ENCODE measurements at places on chromosomes 7 and 10.

GRCh38 chr10:47408606-47409005 lies 24.5 kb upstream of the ZNF488 start:
- no peak for DNase-seq

DNA sequence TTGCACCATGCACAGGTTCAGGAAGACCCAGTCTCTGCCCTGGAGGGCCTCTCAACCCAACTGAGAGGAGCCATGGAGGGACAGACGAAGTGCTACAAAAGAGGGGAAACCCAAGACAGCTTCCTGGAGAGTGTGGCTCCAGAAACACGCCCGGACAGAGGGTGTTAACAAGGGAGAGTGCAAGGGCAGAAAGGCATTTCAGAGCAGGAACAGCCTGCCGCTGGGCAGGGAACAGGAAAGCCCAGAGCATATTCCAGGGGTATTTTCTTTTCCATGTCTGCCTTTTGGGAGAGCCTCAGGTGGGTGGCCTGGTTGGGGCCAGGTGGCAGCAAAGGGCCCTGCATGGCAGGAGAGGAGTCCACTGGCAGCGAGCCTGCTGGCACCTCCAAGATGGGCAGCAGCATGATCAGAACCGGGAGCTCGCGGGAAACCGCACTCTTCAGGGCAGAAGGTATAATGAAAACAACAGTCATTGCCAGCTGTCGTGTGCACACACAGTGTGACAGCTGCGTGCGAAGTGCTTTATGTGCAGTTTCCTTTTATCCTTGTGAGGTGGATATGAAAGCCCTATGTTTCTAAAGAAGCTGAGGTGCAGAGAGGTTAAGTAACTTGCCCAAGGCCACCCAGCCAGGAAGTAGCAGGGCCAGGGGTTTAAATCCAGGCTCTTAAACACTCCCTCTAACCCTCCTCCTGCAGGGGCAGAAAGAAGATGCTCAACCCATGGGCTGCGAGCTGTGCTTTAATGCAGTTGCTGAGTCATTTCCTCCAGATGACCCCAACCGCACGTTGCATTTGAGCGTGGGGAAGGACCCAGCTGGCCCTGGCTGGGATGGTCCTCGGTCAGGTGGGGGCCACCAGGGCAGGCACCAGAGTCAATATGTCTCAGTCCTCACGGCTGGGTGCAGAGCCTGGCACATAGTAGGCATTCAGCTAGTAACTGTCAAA lies 128.6 kb downstream of the OAT start:
- peak; percentile 24 for DNase-seq

- no peak for DNase-seq
Observed at GRCh38 chr7:121030308-121030707, 41.8 kb downstream of the CPED1 start.

- DNase-seq: no peak
Observed at GRCh38 chr10:6423004-6423403, 157.1 kb downstream of the PRKCQ start.

- no peak for DNase-seq
Observed at GRCh38 chr7:44470135-44470479, 20.4 kb downstream of the NUDCD3 start.

- DNase-seq: peak; percentile 41
Observed at GRCh38 chr10:36676756-36677430, 448.5 kb upstream of the ANKRD30A start.

DNA sequence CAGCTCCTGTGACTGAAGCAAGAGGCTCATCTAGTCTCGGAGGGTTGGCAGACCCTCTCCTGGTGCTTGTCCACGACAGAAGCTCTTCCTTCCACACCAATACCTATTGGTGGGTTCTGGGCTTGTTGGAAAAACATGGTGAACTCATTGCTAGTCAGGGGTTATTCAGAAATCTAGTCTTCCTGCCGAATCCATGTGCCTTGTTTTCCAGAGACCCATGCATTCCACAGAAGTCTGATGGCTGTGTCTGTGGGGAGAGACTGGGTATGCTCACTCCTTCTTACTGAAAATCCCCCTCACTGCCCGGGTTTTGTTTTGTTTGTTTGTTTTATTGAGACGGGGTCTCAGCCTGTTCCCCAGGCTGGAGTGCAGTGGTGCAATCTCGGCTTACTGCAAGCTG lies 138.3 kb downstream of the DNAJB6 start:
- DNase-seq: no peak

- DNase-seq: no peak
Observed at GRCh38 chr10:73306171-73306708, 52.4 kb downstream of the CFAP70 start.

GRCh38 chr7:27459731-27460053 lies 203.0 kb downstream of the HIBADH start:
- DNase-seq: peak; percentile 64

DNA sequence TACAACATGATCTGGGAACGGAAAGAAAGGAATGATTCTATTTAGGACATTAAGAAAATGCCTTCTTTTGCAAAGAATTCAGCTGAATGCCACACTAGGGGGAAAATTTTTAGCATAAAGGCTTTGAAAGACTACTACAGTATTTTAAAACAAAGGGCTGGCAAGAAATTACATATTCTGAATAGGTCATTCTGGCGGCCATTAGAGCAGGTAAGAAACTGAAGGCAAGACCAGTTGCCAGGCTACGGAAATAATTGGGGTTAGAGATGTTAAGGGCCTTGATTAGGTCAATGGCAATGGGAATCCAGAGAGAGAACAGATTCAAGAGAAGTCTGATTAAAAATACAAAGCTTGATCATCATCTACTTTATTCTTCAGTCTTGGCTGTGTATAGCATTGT lies 3.8 kb upstream of the HECTD2 start:
- DNase-seq: no peak

DNA sequence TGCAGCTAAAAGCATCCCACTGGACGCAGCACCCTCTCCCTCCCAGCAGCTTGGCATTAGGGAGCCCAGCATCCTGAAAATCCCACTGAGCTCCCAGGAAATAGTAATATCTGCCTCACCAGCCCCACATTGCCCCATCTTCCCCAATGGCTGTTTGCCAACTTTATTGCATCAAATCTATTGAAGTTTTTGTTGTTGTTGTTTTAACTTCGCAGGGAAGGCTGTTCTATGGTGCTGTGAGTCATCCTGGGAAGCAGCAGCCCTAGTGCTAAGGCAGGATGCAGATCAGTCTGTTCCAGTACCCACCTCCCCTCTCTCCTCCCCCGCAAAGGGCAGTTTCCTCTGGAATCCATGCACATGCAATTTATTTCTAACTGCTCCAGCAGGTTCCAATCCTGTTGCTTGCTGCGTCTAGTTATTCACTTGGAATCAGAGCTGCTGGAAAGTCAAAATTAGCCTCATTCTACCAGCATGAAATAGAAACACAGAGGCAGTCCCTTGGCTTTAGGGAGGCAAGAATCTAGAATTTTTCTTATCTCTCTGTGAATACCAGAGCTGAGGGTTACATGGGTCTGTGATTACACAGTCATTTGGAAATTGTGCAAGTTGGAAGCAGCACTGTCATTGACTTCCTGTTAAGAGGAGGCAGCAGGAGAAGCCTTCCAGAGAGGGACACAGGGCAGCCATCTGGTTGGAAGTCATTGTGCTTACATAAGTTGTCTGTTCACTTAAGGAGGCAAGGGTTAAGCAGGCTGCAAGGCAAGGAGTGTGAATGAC lies 115.9 kb upstream of the CACUL1 start:
- DNase-seq: peak; percentile 97

GRCh38 chr10:52191049-52191448 lies 123.0 kb upstream of the DKK1 start:
- DNase-seq: no peak

DNA sequence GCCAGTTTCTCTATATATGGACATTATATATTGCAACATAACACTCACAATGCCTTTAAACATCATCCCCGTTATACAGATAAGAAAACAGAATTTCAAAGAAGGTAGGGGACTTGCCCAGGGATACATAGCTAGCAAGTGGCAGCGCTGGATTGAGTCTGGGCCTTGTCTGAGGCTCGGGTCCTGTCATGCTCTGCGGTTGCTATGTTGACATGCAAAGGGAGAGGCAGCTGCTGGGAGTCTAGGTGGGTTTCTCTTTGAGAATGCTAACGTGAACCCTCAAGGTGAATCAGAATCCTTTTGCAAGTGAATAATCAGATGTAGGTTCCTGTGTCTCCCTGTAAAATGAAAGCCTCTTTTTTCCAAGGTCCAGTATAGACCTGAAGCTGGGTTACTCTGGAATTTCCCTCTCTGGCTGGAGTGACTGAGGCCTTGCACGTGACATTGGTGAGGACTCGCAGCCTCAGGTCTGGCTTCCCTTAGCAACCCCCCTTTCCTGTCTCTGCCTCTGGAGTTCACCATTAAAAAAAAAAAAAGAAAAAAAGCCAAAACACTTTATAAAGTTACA lies 38.9 kb downstream of the TCF7L2 start:
- no peak for DNase-seq

- no peak for DNase-seq
Observed at GRCh38 chr10:21677551-21677950, 143.5 kb downstream of the MLLT10 start.

DNA sequence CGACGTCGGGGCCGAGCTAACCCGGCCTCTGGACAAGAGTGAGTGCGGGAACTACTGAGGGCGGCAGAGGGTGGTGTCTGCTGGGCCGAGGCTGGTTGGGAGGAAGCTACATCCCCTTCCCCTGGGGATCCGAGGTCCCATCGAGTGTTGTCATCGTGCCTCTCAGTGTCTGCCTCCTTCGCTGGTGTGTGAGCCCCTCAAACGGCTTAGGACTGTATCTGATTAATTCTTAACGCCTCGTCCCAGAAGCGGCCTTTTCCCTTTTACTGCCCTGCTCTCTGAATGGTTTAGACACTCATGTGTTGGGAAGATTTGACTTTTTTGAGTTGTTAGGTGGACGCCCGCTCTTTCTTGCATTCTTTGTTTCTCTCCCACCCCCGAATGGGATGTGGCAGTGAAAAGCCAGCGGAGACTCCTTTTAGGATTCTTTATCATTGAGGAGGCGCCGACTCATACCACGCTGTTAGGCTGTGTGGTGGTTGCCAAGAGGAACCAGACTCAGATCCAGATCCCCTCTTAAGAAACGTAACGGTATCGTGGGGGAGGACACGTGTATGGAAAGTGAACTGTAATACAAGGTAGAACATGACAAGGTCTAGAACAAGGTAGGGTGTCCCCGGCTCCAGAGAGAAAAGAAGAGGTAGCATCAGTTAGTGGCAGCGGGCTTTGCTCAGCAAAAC lies 631 bp downstream of the SUPV3L1 start:
- peak; percentile 34 for DNase-seq

DNA sequence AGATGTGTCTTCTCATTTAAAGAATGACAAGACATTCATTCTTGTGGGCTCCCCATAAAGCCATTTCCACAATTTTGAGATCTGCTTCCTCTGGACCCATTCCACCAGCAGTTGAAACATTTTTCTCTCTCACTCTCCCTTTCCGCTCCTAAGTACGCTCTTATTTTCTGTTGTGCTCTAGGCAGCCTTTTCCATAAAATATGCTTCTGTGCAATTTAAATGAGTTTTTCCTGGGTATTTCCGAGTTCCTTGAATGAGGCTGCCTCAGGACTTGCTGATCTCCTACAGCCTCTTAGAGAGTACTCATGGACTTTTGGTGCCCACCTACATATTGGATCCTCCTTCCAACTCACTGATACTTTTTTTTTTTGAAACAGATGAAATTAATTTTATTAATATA lies 23.6 kb upstream of the AKR1D1 start:
- no peak for DNase-seq

DNA sequence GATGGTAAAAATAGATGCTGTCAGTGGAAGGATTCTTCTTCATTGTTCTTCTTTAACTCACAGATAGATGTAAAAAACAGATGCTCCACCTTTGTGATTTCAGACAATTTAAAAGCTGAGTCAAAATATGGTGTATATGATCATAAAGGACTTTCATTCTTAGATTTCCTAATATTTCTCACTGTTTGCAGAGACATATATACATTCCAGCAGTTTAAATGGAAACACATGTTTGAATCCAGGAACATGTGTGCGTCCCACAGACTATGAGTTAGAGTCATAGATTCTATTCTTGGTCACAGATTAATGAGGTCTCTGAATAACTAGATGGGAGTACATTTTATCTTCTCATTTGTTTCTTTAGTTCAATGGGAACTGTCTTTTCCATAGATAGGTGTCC lies 109.6 kb downstream of the BICC1 start:
- DNase-seq: no peak

DNA sequence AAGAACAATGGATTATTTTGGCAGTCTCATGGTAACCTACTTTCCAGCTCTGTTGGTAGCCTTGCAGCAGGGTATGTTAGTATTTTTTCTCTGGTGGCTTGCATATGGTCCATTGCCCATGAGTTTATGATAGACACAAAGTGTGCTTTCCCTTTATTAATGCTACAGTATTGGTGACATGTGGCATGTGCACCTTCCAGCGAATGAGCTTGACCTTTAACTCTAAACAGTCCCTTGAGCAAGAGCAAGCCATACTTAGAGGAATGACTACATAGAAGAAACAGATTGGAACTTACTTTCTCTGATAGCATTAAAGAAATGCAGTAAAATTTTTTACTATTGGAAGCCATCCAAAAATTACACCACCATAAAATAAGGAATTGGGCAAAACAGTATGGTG lies 73.9 kb downstream of the VTI1A start:
- DNase-seq: no peak

GRCh38 chr10:79937701-79938151 lies 11.2 kb downstream of the SFTPD start:
- no peak for DNase-seq

GRCh38 chr10:60597513-60597912 lies 180.8 kb upstream of the CDK1 start:
- DNase-seq: no peak

GRCh38 chr7:134827436-134827835 lies 48.0 kb downstream of the CALD1 start:
- DNase-seq: no peak

DNA sequence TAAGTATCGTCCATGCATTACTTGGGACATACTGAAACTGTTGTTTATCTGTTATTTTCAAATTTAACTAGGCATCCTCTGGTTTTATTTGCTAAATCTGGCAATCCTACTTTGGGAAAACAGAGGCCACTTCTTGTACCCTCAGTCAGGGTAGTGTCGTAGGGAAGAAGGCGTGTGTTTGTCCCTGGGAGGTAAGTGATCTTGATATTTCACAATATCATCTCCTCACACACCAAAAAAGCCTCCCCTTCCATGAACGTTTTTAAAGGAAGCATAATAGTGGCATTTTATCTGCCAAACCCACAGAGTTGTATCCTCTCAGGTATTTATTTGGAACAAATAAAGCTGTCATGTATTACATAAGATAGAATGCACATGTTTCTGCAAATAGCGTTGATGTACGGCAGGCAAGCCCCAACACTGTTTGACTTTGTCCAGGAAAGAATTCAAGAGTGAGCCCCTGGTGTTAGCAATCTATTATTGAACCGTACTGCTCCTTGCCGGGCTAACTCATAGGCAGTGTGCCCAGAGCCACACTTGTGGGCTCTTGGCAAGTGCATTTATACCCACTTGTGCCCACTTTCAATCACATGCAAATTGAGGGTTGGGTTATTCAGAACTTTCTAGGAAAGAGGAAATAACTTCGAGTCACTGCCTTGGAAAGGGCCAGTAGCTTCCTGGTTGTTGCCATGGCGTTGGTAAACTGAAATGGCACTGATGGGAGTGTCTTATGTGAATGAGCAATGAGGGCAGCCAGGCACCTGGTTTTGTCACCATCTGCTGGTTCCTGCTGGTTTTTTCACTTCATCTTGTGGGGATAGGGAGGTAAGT lies 266.0 kb downstream of the USP6NL start:
- DNase-seq: peak; percentile 29
